Naive thymus-derived CD4-positive, alpha-beta T cell (primary cell): ENCODE measurements at places on chromosomes 3 and 15. TPM values are rescaled to one million over a fixed set of nuclear protein-coding genes. Genes with fewer than 3 reads are reported as not detected.

GUCA1C gene
- not detected in 2 replicates for total RNA-seq

SPTSSB gene
- not detected for total RNA-seq

DNA sequence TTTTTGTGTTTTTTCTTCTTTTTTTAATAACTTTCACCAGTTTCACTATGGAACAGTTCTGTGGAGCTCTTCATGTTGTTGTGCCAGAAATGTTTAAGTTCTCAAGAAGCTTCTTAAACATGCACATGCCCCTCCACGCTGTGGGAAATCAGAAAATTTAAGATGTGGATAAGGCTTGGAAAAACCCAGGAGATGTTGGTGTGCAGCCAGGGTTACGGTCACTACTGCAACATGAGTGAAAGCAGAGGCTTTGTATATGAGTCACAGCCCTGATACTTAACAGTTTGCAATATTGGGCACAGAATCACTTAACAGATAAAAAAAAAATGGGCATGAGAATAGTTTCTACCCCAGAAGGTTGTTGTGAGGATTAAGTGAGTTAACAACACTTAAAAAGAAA, 399.9 kb downstream of the LRTM1 start:
- DNase-seq: no peak

SLC27A2 gene
- 0.34 TPM for total RNA-seq
